ENCODE measurements at places on chromosomes 1 and 21.

GRCh38 chr1:6127587-6128163 lies 52.4 kb downstream of the CHD5 start:
- DNase-seq = peak; percentile 64

- DNase-seq = no peak
These were observed 278.4 kb downstream of the TM2D1 start for GRCh38 chr1:61446531-61446991.

DNA sequence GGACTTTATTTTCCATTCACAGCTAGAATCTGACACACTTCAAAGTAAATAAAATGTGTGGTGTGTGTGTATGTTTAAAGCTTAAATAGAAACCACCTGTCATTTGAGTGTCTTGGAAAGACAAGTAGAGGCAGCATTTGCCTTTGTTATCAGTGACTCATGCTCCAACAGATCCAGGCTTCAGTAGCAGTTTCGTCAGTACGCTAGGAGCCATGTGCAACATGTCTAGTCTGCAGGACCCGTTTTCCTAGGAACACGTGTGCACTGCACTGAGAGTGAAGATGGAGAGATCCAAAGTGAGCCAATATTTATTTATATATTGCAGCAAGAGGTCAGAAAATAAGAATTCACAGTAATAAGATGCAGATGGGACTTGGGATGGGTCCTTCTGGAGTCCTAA lies 41.8 kb downstream of the SGIP1 start:
- DNase-seq = no peak

GRCh38 chr21:45012662-45013259 lies 61.6 kb upstream of the ADARB1 start:
- DNase-seq = peak; percentile 12

DNA sequence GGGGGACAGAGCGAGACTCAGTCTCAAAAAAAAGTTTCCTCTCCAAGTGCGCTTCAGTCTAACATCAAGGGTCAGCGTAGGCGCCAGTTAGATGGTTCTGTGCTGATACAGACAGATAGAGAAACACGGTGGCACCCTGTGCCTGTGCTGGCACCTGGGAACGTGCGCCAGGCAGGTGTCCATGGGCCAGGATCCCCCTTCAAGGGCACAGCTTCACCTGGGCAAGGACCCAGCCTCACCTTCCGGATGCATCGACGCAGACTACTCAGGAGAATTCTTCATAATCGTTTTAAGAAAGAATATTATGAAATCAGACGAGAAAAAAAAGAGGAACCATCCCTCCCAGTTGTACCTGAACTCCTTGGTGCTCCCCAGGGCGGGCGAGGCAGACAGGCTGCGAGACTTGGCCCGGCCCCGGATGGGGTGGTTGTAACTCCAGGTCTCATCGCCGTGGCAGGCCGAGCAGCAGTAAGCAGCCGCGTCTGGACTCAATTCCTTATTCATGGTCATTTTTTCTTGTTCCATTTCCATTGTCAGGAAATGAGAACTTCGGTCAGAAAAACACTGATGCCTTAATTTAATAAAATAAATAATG lies 13.3 kb downstream of the NADK start:
- DNase-seq = no peak

DNA sequence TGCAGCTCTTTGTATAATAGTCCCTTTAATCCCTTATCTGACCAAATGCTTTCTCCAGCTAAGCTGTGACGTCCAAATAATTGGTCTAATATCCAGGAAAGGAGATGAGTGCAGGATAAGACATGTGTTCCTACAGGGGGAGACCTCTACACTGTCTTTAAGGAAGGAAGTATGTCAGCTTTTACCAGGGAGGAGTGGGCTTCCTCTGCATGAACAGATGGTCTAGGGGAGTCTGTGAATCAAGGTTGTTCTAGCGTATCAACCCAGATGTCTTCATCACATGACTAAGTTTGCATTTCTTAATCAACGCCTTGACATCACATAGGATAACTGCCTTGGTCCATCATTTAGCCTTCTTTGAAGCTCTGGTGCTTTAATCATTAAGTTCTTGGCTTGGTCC lies 528.2 kb downstream of the MRPL39 start:
- DNase-seq = no peak

DNA sequence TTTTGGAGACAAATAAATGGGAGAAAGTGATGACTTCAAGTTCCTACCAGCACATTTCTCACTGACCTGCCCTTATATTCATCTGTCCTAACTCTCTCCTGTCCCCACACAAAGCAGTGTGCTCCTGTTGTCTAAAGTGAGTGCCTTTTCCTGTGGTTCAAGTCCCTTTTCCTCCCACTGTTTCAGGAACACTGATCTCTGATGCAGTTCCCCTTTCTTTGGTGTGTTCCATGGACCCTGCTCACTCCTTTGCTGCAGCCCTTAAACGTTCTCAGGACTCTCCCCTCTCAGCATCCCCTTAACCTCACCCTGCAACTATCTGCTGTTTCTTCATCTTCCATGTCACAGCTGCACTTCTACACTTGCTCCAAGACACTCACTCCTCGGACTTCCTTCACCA lies 195.8 kb upstream of the ETV3 start:
- DNase-seq = no peak

GRCh38 chr1:69196071-69196470 lies 371.7 kb upstream of the LRRC7 start:
- DNase-seq = no peak

GRCh38 chr1:53446051-53446450 lies 13.1 kb upstream of the DMRTB1 start:
- DNase-seq = no peak

GRCh38 chr1:159879977-159880376 lies 17.5 kb upstream of the VSIG8 start:
- DNase-seq = no peak

DNA sequence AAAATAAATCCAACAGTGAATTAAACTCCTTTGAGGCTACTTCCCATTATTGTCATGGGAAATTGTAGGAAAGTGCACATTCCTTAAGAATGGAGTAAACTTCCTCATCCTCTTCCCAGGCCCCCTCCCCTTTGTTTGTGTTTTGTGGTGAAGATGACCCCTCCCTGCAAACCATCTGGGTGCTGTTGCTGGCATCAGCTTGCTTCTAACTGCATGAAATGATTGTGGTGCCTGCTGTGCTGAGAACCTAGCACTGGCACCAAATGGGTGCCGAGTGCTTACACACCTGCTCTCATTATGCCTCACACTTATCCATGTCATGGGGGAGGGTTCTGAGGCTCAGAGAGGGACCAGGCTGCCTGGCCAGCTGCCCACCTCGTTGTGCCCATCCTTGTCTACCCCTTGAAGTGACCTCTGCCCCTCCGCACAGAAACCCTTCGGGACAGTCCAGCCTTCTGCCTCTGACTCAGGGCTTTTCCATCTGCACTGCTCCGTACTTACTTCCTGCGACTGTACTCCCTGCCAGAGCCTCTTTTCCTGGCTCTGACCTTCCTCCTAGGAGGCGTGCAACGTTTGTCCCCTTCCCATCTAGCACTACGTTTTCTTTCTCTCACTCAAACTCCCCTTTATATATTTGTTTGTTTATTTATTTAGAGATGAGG lies 30.6 kb downstream of the CAPN2 start:
- DNase-seq = no peak

DNA sequence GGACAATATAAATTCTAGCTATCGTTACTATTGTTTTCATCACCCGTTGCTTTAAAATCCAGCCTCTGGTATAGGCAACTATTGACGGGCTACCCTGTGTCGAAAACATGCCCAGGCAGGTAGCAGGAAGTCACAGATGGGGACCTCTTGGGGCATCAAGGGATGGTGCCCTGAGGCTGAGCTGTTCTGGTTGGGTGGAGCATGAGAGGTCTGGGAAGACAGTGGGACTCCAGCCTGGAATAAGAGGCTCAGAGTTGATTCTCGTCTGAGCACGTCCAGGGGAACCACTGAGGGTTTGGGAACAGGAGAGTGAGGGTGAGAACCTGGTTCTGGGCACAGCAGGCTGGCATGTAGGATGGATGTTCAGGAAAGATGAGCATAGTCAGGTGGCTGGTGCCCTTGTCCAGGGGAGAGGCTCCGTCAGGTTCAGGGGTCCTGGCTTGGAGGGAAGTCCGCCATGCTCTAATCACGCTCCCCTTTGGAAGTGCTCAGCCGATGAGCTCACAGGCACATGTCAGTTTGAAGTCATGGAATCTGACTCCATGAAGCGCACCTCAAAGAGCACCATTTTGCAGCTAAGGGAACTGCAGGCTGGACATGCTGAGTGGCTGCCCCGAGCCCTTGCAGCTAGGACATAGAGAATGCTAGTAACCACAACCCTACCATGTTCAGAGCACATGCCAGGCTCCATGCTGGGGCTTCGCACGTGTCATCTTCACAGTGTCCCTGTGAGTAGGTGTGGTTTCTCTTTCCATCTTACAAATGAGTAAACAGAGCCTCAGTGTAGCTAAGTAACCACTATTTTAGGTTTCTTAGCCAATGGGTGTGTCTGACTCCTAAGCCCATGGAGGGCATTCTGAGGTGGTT lies 21.0 kb downstream of the PCSK9 start:
- DNase-seq = no peak

- no peak for DNase-seq
These were observed 253.3 kb downstream of the PLPP3 start for GRCh38 chr1:56326056-56326455.

- no peak for DNase-seq
These were observed 57.9 kb upstream of the TTC34 start for GRCh38 chr1:2859219-2859880.

- peak; percentile 37 for DNase-seq
These were observed 10.7 kb downstream of the PIGR start for GRCh38 chr1:206935491-206936067.

GRCh38 chr1:22914633-22915217 lies 57.9 kb downstream of the LACTBL1 start:
- no peak for DNase-seq

- DNase-seq = peak; percentile 13
These were observed 548 bp downstream of the KCNN3 start for GRCh38 chr1:154869351-154870114.

DNA sequence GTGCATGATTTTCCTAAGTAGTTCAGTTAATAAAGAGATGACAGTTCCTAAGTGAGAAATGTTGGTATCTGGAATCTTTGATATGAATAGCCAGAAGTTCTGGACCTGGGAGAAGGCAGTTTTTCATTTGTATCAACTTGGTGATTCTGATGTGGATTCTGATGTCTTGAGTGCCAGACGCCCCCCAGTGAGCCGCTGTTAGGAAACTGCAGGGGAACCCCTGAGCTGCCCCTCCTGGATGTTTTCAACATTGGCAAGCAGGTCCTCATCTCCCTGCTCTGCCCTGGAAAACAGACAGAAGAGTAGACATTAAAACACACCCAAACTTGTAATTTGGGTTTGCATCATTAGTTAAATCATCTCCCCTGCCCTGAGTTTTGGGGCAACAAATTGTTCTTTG lies 7.4 kb downstream of the ETS2 start:
- no peak for DNase-seq

GRCh38 chr1:42968654-42969053 lies 10.0 kb upstream of the SLC2A1 start:
- no peak for DNase-seq

DNA sequence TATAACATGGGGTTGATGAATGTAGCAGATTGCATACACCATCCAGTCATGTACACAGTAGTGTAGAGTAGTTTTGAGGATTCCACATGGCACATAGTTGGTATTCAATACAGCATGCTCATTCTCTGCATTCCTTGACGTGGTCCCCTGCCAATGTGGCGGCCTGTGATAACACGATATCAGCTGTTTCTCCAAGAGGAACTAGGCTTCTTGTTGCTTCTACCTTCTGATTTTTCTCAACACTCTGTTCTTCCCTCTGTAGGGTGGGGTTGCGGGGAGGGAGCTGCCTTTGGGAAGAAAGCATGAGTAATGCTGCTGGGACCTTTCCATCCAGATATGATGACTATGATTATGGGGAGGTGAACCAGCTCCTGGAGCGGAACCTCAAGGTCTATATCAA lies 19.4 kb downstream of the SESN2 start:
- no peak for DNase-seq

- DNase-seq = no peak
These were observed 207.9 kb upstream of the ST6GALNAC5 start for GRCh38 chr1:76659171-76659940.

DNA sequence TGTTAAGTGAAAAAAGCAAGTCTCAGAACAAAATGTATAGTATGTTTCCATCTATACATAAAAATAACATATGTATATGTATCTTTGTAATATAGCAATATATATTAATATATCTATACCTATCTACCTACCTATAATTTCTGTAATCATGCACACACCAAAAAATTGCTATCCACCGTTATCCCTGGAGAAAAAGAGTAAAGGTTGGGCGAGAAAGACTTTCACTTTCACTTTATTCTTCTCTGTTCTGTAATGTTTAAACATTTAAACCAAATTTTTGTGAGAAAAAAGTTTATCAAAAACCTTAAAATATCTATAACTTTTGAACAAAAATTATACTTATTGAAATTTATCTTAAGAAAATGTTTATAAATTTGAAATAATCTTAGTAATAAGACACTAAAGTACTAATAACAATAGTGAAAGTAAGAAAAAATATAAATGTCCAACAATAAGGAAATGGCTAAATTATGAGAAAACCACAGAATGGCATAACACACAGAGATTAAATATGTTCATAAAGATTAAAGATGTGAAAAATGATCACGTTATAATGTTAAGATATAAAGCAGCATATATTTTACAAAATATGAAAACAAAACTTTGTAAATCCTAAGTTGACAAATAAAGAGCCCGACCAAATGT lies 74.0 kb upstream of the LRRC53 start:
- no peak for DNase-seq

DNA sequence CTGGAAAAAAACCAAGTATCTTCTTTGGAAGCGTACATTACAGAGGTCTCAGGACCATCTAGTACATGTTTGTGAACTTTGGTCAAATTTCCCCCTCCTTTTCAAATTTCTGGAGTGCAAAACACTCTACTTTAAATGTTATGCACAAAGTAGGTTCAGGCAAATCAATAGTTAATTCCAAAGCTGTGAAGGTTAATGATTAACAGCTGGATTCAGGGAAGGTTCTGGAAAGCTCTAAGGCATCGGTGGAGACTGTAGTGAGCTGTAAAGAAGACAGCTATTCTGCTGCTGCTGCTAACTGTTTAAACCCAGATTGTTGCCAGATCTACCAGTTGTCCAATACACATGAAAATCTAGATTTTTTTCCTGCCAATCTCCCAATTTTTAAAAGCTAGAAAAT lies 70.9 kb downstream of the ELAVL4 start:
- DNase-seq = no peak

DNA sequence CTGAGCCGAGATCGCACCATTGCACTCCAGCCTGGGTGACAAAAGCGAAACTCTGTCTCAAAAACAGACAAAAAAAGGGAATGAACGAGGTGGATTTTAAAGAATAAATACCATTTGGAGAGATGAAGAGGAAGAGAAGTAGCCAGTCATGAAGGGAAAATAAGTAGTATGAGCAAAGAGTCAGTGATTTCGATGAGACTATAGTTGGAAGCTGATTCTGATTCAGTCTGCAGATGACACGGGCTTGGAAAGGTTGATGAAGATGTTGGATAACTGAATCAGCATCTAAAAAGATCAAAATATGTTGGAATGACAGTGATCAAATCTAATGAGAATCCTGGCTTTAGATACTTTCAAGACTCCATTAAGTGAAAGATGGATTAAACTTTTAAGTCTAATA lies 23.8 kb downstream of the MACF1 start:
- no peak for DNase-seq
